ENCODE measurements at places on chromosomes 3 and 15.

DNA sequence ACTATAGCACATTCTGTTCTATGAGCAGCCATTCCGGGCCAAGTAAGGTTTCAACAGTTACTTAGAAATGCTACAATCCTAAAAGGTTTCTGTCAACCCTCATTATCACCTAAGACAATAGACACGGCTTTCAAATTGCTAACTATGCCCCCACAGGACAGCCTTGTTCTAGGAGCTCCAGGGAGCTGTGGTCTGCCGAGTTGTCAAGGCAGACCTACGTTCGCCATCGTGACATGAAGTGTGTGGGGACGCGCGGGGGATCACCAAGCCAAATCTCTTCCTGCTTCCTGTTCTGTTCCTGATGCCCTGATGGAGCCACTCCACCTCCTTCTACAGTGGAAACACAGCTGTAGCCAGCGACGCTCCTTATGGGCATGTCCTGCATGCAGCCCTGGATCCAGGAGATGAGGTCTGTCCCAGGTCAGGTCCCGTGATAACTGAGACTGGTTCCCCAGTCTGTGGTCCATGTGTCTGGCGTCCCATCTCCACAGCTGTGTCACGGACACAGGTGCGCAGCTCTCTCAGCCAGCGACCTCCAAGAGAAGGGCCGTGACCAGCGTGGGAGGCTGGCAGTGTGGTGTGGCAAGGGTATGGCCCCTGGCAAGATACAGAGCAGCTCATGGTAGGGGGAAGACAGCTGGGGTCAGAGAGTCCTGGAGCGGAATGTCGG lies 82.8 kb downstream of the PCSK6 start:
- no peak for DNase-seq

DNA sequence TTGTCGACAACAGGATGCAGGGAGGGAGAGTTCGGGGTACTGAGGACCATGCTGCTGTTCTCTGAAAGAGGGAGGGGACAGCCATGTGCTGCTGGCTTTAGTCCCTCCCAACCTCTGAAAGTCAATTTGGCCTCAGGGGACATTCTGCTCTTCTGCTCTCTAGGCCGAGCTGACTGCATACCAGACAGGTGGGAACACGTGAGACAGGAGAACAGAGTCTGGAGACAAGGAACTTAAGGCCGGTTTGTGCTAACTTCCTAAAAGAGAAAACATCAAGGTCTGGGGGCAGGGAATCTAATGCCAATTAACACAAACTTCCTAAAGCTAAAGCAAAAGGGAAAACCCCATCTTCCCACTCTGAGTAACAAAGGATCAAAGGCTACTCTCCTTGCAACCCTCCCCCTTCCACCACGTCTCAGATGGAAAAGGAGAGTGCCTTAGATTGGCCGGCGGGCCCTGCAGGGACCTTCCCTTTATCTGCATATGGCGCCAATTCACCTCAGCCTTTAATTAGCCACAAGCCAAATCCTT lies 41.0 kb downstream of the SLCO2A1 start:
- no peak for DNase-seq

DNA sequence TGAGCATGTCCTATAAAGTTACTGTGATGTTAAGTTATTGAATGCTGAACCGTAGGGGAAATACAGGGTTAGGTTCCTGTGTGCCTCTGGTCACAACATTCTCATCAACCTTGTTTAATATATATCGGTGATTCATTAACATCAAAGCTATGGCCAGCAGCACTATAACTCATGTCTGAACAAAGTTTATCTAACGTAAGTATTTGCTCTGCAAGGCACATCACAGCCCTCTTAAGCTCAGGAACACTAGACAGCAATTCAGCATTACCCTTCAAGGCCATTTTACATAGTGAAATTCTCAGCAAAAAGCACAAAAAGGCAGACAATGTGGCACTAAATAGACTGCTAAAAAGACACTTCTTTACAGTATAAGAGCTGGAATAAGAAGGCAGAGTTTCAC lies 48.2 kb upstream of the FNDC3B start:
- no peak for DNase-seq

- DNase-seq, result no peak
Observed at GRCh38 chr15:56351353-56351752, 13.9 kb upstream of the TEX9 start.

GRCh38 chr15:33699691-33700447 lies 268.4 kb upstream of the CHRM5 start:
- DNase-seq, result no peak

- no peak for DNase-seq
Observed at GRCh38 chr3:156131241-156131640, 10.9 kb downstream of the KCNAB1 start.

GRCh38 chr3:144200466-144200865 lies 228.8 kb downstream of the DIPK2A start:
- no peak for DNase-seq

DNA sequence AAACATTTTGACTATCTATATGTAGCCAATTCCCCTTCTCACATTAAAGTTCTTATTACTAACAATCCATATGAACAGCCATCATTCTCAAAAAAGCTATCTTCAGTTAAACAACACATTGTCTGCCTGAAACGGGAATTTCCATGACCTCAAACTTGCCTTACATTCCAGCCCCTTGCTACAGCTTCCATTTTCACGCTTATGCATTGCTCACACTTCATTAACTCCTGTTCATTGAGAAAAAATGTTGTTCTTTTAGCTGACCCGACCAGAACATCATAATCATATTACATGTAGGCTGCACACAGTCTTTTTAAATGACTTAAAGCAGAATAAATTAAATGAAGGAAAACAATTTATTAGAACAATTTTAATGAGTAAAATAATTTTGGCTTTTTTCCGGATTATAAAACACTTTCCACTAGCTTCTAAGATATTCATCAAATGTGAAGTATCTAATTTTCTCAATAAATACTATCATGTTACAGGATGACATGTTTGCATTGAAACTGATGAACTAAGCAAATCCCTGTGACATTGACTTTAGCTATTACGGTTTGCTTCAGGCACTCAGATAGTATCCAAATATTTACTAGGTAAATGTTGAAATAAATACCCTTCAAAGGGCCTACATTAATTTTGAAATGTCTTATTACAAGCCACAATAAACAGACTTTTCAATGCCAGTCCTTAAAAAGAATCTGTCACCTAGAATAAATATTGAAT lies 49.9 kb downstream of the P3H2 start:
- no peak for DNase-seq

DNA sequence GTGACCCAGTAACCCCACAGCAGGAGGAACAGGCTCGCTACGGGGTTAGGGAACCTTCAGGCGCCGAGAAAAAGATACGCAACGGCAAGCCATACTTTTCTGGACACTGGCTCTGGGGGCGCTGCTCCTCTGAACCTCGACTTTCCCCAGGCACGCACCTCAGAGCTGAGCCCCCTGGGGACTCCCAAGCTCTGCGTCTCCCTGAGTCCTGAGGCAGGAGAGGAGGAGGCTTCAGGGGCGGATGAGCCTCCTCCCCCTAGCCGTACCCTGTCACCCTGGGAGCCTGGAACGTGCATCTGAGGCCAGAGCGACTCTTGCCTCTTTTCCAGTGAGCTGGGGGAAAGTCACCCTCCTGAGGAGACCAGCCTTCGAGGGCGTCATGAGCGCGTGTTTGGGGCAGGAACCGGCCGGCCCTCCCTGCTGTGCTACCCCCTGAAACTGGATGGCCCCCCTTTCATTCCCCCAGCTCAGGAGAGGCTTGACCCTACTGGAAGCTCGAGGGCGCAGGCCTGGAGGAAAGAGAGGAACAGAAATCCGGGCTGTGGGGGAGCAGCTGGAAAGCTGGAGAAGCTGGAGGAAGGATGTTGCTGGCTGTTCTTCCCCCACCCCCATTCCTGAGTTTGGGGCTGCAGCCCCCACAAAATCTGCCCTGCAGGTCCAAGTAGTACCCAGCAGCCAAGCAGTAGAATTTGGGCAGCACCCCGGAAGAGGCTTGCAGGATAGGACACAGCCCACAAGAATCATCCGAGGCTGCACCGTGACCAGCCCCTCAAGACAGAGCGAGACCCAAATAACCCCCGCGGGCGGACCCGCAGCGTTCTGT lies 25.1 kb upstream of the POLG start:
- DNase-seq, result no peak

GRCh38 chr3:194281306-194281705 lies 69.8 kb downstream of the CPN2 start:
- no peak for DNase-seq

DNA sequence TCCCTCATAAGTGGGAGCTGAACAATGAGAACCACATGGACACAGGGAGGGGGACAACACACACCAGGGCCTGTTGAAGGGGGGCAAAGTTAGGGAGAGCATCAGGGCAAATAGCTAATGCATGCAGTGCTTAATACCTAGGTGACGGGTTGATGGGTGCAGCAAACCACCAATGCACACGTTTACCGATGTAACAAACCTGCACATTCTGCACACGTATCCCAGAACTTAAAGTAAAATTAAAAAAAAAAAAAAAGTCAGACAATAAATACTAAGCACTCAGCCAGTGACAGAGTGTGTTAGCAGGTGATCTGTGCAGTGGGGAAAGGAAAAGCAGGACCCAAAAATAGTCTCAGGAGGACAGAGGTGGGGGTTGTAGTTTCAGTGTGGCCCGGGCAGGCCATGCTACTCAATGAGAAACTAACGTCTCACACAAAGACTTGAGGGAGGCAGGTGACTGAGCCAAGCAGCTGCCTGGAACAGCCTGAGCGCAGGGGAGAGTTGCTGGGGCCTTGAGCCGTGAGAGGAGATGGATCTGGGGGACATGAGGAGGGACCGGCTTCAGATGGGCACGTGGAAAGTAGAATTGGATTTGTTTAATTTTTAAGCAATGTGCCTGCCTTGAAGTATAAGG lies 18.4 kb downstream of the ANKDD1A start:
- no peak for DNase-seq

DNA sequence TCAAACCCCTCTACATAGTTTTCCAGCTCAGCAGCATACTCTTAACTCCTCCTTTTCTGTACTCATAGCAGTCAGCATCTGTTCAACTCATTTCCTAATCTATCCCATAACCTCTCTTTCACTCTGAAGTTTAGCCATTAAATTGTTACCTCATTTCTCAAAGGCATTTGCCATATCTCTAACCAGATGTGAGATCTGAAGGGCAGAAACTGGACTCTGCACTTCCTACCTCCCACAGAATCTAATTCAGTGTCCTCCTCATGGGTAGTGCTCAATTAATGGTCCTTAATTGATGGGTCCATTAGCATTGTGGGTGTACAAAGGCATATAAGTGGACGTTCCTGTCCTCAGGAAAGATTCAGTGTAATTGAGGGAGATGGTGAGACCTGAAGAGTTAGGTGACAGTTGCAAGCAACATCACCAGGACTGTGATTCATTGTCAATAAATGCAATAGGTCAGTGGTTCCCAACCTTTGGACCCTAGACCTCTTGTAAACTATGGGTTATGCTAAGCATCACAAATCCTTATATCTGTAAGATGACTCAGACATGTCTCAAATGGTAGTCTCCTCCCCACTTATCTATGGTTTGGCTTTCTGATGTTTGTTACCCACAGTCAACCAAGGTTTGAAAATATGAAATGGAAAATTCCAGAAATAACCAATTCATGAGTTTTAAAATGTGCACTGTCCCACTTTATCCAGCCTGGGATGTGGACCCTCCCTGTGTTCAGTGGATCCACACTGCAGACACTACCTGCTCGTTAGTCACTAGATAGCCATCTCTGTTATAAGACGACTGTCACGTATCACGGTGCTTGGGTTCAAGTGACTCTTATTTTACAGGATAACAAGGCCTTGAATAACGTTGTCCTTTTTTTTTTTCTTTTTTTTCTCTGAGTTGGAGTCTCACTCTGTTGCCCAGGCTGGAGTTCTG lies 25.0 kb upstream of the UACA start:
- DNase-seq, result no peak

- no peak for DNase-seq
Observed at GRCh38 chr3:185720326-185720725, 104.5 kb downstream of the IGF2BP2 start.

DNA sequence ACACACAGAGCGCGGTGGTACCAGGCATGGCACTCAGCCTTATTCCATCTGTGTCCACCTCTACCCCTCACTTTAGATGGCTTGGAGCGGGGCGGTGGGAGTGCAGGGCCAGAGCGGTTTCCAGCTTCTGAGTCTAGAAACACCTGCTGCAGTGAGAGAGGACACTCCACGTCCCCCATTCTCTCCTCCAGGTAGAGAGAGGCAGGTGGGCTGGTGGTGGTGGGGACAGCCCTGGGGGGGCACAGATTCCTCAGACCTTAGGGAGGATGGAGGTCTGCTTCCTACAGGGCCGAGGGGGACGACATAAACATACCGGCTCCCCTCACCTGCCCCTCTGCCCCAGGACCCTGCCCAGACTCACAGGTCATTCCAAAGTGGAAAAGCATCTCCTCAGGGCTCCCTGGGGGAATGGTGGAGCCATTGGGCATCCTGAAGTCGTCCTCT lies 40.4 kb downstream of the MUC20 start:
- no peak for DNase-seq

DNA sequence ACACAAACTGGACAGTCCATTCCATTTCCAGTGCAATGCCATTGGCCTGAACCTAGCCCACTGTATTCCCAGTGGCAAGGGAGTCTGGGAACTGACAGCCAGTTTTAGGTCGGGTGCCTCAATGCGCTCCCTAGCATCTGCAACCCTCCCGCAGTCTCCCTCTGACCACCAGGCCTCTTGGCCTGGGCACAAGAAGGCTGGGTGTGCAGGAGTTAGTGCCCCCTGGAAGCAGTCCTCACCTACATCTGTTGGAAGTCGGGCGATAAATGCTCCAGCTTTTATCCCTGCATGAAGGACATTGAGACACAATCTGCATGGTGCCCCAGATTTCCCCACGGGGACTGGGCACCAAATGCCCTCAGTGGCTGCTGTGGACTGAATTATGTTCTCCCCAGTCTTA lies 12.7 kb downstream of the C3orf22 start:
- no peak for DNase-seq

- DNase-seq, result no peak
Observed at GRCh38 chr3:61538486-61538885, 22.9 kb upstream of the PTPRG start.

GRCh38 chr3:2856138-2857133 lies 253.7 kb downstream of the IL5RA start:
- no peak for DNase-seq

DNA sequence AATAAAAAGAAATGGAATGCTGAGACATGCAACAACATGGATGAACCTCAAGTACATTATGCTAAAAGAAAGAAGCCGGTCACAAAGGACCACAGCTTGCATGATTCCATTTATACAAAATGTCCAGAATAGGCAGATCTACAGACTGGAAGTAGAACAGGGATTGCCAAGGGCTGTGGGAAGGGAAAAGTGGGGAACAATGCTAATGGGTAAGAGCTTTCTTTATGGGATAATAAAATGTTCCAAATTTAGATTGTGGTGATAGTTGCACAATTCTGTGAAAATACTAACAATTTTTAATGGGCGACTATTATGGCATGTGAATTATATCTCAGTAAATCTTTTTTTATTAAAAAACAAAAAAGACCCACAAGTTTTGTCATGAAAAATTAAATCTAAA lies 106.2 kb downstream of the TMCO5A start:
- DNase-seq, result no peak
